ENCODE measurements at places on chromosomes 13 and 19.

DNA sequence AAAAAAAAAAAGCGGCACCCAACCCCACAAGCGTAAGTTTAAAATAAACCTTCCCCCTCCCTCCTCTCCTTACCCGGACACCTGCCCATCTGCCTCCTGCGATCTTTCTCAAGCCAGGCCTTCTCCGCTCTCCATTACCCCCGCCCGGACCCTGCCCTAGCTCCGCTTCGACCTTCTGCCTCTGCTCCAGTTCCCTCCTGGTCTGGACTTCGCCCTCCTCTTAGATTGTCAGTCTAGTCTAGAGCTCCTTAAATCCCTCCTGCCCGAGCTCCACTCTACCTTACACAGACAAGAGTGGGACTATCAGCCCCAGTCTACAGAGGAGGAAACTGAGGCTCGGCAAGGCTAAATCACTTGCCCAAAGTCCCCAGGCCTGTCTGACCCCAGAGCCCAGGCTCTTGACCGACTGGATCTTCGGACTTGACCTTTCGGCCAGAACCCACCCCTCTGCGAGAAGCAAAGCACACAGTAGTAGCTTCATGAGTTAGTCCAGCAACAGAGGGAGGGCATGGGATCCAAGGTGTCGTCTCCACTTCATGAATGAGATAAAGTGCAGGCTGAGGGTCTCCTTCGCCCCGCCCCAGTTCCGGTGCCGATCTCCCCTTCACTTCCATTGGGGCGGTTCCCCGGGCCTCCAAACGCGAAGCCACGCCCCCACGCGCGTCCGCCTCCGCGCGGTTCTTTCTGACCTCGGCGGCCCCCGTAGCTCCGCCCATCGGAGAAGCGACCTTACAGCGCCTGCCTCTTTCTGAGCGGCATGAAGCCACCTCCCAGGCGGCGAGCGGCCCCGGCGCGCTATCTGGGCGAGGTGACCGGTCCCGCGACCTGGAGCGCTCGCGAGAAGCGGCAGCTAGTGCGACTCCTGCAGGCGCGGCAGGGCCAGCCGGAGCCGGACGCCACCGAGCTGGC is at the start of gene SNAPC2:
Gene SNAPC2, plus strand, starts transcription at position 729 of the 909 bp plus-strand sequence. Its CDS starts 29 bp downstream, at position 758.
- peak; percentile 98 for DNase-seq

GRCh38 chr13:40192452-40192851 is 474.0 kb downstream of the FOXO1 start:
- DNase-seq = no peak

- DNase-seq = no peak
These were observed 65.3 kb downstream of the DCT start for GRCh38 chr13:94414141-94414540.

DNA sequence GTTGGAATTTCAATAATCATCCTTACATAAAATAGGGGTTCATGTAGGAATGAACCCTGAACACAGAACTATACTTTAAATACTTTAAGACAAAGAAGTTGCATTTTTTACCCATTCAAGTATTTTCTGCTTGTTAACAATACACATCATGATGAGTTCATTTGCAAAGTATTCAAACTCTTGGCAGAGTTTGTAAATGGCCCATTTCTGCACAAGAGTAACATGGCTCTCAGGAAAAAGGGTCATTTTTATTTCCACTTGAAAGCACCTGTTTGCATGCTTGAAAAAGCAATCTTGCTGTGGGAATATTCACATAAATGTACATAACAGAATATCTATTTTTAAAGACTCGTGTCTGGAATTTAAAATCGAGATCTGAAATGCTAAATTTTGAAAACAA is 18.1 kb downstream of the ESD start:
- no peak for DNase-seq

- DNase-seq = peak; percentile 52
These were observed 2.3 kb downstream of the GAS6 start for GRCh38 chr13:113861433-113862030.

GRCh38 chr13:59633290-59633689 is 530.4 kb downstream of the DIAPH3 start:
- DNase-seq = no peak

DNA sequence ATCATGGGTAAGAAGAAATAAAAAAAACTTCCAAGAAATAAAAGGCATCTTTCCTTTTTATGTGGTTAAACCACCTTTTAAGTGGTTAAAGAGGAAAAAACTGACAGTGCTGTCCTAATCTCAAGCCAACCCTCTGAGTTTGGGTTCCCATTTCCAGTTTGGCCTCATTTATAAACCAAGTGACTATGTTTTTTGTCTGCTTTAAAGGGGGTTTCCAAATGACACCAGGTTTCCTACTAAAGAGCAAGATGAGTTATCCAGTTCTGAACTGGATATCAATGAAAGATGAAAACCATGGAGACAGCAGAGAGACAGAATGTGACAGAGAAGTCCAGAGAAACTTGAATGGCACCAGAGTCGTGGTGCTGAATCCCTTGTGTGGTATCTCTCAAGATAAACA is 251.5 kb downstream of the ABCC4 start:
- no peak for DNase-seq

DNA sequence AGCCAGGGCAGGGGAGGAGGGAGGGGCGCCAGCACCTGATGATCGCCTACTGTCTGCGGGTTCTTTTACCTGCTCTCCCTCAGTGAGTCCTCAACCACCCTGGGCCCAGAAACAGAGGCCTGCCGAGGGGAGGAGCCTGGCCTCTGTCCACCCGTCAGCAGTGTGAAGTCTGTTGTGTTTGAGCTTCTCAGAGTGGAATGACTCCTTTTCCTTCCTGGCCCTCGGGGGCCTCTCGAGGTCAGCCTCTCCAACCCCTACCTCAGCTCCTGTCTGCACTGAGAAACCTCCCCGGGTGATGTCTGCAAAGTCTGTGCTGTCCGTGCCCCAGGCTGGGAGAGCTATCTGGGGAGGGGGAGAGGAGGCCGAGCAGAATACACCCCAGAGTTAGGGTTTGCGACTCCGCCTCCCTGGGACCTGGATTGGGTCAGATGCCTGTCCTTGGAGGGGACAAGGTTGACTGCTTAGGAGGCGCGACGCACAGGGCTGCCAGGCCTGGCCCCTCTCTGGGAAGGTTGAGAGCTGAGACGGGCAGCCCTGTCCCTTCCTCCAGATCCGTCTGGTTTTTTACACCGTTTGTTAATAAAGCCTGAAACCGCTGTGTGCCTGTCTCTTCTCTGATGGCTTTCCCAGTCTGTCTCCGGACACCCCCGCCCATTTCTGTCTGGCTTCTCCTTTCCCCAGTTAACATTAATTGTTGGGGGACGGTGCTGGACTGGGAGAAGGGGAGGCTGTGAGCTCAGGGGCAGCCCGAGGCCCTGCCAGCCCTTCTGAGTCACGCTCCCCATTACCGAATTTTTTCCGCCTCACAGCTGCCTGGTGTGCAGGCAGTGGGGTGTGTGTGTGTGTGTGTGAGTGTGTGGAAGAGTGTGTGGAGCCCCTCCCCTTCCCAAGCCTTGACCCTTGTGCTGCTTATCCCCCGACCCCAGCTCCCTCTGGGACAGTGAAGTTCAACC is 989 bp upstream of the SSC5D start:
- peak; percentile 96 for DNase-seq

GRCh38 chr19:4981681-4981958 is 12.7 kb downstream of the KDM4B start:
- DNase-seq = no peak

GRCh38 chr19:329876-330275 is 14.7 kb downstream of the MIER2 start:
- no peak for DNase-seq

- no peak for DNase-seq
These were observed 256.0 kb downstream of the UQCRFS1 start for GRCh38 chr19:28956961-28957360.

DNA sequence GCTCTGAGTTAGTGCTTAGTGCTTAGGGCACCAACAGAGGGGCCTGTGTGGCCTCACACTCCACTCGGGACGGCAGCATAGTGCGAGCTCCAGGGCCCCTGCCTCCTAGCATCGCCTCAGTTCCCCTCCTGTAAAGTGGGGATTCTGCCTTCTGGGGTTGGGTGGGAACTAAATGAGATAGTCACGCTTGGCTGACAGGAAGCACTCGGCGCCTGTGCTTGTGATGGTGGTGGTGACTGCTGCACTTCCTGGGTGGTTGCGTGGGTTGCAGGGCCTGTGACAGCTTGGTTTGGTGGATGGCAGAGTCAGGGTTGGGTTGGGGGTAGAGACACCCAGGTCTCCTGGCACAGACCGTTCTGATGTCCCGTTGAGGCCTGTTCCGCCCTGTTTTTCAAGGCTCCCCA is 7.7 kb downstream of the PLEKHF1 start:
- DNase-seq = no peak

GRCh38 chr13:25462301-25463125 is 90.7 kb downstream of the ATP8A2 start:
- no peak for DNase-seq

GRCh38 chr13:51663973-51664957 is 80.0 kb downstream of the WDFY2 start:
- no peak for DNase-seq

DNA sequence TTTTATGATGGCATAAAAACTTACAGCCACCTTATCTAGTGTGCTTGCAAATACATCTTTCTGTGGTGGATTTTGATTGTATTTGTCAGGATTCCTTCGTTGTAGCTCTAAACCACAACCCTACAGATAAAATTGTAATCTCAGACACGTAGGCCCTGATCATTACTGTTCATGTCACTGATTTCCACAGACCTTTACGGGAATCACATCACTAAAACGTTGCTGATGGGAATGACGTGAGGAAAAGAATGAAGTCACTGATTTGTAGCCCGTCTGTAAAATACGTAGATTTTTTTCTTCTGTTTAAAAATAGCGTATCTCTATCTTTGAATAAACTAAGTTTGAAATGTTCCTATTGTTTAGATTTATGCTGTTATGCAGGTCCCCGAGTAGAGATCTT is 399.2 kb downstream of the MYO16 start:
- no peak for DNase-seq

DNA sequence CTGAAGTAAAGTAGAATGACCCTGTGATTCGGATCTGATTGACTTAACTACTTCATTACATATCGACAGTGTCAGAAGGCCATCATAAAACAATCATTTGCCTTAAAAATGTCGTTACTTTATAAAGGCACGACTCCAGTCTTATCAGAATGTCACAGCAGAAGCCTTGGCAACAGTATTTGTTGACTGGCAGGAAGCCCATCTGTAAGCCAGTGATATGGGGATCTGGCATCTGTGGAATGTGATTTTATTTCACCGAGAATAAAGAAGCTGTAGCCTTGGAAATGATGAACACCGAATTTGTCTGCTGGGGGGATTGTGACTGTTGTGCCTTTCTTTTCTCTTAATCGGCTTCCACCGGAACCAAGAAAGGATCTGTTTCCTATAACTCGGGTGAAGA is 362.5 kb downstream of the TDRD3 start:
- DNase-seq = peak; percentile 55

DNA sequence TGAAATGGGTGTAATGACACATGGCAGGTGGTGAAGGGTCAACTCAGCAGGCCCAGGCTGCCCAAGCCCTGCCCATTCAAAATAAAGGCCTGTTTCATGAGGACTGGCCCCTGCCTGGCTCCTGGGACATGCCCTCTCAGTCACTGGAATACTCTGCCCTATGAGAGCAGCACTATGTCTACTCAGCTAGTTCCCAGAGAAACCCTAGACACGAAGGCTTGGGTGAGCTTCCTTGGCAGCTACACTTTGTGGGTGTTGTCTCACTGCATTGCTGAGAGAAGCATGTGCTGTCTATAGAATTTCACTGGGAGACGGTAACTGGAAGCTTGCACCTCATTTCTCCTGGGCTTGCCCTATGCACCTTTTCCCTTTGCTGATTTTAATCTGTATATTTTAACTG is 752.8 kb downstream of the LIG4 start:
- DNase-seq = no peak

DNA sequence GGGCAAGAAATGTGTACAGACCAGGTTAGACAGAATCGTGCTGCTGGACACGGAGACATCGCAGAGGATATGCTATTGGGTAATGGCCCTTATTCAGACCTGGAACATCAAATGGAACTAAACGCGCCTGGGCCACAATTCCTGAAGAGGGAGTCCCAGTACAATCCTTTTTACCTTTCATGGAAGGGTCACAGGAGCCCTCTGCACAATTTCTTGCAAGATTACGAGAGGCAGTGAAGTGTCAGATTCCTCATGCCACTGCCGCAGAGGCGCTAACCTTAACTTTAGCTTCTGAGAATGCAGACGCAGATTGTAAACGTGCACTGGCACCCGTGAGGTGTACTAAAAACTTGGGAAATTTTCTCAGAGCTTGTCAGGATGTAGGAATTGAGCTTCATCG is 18.1 kb downstream of the CLEC4M start:
- no peak for DNase-seq

- DNase-seq = no peak
These were observed 3.5 kb downstream of the MYO9B start for GRCh38 chr19:17078920-17079709.

- DNase-seq = no peak
These were observed 242.0 kb downstream of the NDFIP2 start for GRCh38 chr13:79722885-79723445.

- DNase-seq = peak; percentile 97
These were observed 105.7 kb upstream of the RAP2A start for GRCh38 chr13:97328222-97328790.

DNA sequence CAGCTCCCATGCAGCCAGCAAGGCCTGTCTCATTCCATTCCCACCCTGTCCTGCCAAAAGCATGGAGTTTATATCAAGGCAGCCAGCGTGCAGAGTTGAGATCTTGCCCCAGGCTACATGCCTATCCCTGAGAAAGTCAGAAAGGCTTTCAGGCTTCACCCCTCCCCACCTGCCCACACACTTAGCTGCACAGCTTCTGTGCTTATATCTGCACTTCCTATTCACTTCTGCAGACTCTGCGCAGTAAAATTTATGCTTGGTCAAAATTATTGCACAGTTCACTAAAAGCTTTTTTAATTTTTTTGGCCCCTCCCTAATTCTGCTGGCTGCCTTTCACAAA is 12.5 kb upstream of the ZNF675 start:
- DNase-seq = peak; percentile 78

DNA sequence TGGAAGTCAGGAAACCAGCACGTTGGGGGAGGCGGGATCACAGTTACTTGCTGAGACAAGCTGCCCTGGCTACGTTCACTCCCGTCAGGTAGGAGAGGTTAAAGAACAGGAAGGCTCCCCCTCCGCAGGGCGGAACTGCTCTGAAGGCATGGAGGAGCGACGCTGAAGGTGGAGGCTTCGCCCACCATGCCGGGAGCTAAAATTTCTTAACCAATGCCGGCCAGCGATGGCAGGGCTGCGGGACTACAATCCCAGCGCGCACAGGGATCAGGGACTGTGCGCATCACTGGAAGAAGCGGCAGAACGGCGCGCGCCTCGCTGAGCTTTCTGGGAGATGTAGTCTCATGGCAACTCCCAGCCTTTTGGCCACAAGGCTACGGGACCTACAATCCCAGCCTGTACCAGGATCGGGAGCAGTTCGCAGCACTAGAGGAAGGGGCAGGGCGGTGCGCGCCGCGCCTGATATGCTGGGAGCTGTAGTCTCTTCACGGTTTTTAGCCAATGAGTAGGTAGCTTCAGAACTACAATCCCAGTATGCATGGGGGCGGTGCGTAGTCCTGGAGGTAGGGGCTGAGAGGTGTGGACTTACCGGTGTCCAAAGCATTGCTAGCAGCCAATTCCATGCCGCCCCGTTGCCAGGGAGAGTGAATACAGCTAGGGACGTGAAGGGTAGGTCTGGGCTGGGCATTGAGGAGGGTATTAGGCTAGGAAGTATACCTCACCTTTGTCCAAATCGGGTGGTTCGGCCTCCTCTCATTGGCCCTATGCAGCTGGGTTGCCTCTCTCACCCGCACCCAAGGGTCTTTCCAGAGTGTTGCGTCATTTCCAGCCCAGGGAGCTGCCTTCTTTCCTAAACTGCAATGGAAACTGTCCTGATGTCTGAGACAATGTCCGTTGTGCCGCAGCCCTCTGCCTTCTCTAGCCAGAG is 12.8 kb upstream of the ZNF682 start:
- peak; percentile 100 for DNase-seq

All from islet precursor cell (in vitro differentiated cells).